ENCODE measurements at places on chromosomes 2 and 18.

DNA sequence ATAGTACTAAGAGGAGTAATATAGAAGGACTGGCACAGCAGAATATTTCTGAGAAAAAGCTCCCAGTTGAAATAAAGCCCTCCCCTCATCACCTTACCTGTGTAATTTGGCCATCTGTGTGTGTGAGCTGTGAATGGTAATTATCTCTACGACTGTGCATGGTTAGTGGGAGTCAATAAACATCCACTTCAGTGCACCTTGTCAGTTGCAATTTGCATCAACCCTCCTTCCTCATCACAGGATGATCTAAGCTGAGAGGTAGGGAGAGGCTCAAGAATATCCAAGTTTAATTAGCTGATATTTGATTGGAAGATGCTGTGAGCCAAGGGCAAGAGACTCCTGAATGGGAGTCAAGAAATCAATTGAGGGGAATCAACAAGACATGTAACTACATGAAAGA is 694.9 kb upstream of the KLHL29 start:
- DNase-seq = no peak

DNA sequence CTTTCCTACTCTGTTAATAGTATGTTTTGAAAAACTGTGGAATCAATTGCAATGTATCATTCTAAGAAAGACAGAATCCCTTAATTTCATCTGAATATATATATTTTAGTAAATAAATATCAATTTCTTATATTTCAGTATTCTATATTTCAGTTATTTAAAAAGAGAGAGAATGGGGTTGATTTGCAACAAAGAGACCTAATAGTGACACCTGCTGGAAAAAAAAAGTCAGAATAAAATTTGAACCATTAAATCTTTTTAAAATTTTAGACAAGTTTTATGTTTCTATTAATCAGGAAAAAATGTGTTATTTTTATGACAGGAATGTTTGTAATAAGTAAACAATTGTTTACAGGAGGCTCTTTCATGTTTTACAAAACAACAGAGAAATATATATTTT is 20.7 kb upstream of the CCNT2 start:
- peak; percentile 4 for DNase-seq

DNA sequence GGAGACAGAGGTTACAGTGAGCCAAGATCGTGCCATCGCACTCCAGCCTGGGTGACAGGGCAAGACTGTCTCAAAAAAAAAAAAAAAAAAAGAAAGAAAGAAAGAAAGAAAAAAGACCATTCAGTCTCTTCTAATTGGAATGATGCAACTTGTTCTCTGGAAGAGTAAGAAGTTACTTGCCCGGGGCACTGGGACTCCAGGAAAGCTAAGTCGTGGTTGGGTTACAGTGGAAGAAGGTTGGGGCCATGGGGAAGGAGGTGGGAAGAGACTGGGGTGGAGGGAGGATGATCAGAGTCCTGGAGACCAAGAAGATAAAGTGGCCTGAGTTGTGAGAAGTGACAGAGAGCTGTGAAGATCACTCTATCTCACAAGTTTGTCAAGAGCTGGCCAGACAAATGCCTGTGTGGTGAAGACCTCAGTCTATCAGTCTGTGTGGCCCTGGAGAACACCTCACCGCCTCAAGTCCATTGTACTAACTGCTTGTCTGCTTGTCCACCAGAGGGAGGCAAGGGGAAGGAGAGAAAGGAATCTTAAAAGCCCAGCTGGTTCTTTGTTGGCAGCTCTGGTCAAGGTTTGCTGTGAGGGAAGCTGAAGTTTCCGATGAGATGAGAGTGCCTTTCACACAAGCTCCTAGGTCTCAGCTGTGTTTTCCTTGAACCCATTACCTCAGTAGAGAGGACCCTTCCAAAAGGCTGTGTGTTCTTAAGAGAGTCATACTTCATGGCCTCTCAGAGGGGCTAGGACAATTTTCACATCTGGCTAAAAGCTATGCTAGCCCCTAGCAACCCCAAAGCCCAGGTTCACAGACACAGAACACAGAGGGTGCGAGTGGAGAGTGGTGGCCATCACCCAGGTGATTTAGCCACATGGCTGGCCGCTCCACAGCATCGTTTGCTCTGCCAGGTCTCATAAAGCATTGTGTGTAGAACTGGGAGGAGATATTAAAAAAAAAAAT is 72.0 kb upstream of the TMEM178A start:
- peak; percentile 72 for DNase-seq

DNA sequence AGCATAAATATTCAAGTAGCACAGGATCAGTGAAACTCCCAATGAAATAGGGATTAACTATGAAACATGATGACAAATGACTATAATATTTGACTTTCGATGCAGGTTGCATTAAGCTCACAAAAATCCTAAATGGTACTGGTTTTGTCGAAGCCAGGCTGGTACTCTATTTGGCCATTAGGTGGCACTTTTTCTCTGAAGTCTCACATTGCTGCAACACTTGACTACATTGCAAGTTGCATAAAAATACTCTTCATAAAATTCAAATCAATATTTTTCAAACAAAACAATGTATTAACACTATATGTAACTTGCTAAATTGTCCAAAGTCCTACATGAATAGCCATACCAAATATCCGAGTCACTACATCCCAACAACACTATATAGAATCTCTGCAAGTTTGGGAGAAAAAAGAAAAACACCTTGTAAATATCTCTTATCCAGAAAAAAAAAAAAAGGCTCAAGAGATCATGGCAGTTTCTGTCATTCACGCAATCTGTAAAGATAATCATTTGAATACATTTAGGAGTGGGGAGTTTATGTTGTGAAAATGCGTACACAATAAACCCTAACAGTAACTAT is 9.5 kb downstream of the RTTN start:
- DNase-seq = peak; percentile 57

DNA sequence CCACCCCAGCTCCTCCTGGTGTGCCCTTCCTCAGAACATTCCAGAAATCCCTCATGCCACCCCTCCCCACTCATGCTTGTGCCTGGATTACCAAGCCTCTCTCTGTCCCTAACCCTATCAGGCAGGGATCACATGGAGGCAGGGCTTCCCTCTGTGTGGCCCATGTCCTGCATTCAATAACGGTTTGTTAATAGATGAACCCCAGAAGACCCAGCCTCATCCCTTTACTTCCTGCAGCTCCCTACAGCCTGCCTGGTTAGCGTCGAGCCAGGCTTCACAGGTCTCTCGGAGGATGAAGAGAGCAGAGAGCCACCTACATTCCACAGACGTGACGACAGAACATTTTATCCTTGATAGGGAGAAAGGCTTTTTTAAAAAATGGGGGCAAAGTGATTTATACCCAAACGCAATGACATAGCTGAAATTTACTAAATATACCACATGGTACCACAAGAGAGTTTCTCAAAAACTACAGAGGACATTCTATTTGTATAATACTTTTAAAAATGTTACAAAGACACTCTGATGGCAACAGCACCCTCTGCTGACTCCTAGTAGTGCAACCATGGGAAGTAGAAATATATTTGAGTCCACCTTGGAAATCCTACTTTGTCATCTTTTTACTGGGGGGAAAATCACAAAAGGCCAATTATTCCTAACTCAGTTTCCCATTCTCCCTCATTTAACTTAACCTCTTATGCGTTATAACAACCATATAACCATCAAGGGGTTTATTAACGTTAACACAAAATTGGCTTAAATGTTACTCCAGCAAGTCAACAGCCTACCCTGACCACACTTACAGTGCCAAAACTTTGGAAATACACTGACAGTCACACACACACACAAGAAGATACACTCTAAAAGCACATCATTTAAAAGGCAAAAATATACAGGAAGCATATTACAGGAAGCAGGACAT is 30.7 kb downstream of the FBXO15 start:
- DNase-seq = peak; percentile 34

- DNase-seq = no peak
Measured at GRCh38 chr2:236417150-236417549, 152.5 kb upstream of the ACKR3 start.

- no peak for DNase-seq
Measured at GRCh38 chr2:148552675-148553331, 91.7 kb upstream of the EPC2 start.

DNA sequence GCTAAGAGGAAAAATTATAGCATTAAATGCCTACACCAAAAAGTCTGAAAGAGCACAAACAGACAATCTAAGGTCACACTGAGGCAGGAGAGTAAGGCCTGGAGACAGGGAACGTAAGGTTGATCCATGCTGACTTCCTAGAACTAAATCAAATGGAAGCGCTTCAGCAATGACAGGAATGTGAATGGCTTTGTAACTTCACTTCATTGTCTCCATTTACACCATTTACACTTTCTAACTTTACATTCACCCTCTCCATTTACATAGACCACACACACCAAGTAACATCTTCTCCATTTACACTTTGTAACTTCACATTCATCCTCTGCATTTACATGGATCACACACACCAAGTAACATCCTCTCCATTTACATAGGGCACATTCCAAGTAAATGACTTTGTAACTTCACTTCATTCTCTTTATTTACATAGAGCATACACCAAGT is 103.1 kb upstream of the SPATS2L start:
- peak; percentile 22 for DNase-seq

DNA sequence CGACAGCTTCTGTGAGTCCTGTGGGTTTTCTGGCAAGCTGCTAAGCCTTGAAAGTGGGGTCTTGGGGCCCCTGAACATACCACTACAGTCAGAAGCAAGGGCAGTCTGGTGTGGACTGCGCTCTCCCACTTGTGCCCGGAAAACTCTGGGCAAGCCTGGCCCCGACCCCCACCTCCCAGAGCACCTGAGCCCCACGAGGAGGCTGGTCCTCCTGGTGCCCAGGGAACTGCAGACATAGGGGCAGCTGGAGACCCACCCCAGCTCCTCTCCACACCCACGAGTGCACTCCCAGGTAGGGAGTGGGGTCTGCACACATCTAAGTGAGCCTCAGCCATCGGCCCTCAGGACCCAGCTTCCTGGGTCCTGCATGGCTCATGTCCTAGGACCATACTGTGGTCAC is 16.2 kb upstream of the GPC1 start:
- no peak for DNase-seq

DNA sequence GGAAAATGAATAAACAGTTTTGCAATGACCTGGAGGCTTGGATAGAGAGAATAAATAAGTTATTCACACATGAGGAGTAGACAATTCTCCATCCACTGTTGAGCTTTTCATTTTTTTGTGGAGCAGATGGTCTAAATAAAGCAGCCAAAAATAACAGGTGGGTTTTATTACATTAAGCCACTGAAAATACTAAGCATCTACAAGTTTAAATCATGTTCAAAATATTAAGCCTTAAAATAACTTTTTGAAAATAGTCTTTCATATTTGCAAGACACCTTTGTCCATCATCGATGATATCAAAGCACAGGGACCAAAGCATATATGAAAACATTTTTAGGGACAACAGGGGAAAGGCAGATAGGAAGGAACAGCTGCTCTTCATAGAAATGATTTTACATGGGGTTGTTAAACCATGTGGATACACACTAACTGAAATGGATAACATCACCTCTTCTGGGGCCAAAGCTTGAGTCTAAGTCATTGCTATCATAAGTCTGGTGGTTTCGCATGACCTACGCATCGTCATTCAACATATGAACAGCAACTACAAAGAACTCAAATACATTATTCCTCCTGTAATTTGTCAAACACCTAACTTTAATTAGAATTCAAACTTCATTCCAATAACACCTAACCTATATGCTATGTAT is 197.6 kb upstream of the CHST9 start:
- no peak for DNase-seq

DNA sequence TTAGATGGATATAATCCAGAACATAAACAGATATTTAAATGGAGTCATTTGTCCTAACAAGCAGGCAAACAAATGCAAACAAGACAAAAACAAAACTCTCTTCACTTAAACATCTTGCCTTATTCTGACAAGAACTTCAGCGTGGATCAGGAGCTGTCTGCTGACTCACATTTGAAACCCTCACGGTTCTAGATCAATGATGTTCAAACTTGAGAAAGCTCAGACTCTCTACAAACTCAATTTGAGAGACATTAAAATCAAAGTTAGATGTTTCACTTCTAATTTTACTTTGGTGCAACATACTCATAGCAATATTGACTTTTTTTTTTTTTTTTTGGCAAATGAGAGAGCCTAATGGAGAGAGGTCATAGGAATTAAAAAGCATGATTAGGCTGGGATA is 362.8 kb upstream of the SLC14A2 start:
- DNase-seq = no peak

DNA sequence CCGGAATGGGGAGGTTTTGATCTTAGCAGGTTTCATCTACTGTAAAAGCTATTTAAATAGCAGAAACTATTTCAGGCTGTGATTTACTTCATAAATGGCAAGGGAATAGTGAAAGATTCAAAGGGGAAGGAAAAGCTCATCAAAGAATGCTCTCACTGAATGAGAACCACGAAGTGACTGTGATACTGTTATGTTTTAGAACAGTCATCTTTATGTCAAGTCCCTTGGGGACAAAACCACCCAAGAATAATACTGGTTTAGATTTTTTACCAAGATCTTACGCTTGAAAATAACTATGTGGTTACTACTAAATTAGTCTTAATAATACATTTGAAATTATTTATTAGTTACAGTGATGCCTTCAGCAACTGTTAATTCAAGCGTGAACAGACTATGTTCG is 28.1 kb downstream of the FARSB start:
- DNase-seq = peak; percentile 88

- DNase-seq = no peak
Measured at GRCh38 chr2:9203006-9203405, 3.6 kb upstream of the ASAP2 start.

GRCh38 chr2:233342301-233342700 is 12.0 kb upstream of the DGKD start:
- no peak for DNase-seq

DNA sequence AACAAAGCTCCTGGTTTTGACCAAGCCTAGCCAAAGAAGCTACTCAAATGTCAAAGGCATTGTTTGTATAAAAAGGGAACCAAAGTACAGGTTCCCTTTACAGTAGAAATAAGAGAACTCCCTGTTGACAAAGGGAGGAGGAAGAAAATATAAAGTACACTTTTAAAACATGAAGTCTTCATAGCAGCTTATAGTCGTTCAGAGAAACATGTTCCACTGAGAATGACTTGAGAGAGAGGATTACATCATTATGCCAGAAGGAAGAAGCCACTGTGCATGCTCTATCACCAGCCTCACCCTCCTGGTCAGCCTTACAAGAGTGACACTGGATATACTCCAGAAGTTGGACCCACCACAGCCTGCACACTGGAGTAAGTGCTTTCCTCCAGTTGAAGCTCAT is 2.5 kb upstream of the DHRS9 start:
- no peak for DNase-seq

DNA sequence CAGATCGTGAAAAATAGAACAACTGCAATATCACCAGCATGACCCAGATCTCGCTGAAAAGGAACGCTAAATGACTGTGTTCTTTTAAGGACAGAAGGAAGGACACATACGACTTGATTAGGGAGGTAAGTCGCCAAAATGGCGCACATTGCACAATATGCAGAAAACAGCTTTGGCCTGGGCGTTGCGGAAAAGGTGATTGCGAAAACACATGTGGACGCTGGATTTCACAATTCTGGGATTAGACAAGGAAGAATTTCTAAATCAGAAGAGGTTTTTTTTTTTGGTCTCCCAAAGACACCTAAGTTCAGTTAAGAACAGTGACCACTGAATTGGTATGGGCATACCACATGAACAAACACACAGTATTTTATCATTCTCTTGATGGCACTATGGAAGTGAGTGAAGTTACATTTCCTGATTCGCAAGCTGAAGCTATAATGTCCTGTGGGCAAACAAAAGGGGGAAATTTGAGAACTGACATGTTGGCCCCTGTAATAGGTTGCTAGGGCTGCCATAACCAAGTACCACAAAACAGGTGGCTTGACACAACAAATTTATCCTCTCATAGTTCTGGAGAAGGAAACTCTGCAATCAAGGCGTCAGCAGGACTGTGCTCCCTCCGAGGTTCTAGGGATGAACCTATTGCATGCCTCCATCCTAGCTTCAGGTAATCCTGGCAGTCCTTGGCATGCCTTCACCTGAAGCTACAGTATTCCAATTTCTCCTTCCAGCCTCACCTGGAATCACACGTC is 25.8 kb upstream of the ERICH2 start:
- no peak for DNase-seq

All from fibroblast of skin of scalp (primary cell).